ENCODE measurements at places on chromosomes 13 and 19.

- DNase-seq = no peak
Measured at GRCh38 chr13:37375071-37375470, 223.5 kb downstream of the POSTN start.

DNA sequence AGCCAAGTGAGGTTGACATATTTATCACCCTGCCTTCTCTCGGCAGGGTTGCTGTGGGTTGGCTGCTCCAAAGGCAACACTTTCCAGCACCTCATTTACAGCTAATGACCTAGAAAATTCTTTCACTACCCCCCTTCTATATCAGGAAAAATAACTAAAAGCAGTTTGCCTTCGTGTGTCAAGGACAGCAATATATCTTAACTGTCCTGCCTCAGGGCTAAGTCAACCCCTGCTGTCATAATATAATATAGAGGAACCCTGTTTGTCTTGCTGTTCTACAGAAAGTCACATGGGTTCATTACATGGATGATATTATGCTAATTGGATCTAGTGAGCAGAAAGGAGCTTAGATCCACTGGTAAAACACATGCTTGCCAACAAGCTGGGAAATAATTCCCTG, 28.1 kb upstream of the USP12 start:
- no peak for DNase-seq

DNA sequence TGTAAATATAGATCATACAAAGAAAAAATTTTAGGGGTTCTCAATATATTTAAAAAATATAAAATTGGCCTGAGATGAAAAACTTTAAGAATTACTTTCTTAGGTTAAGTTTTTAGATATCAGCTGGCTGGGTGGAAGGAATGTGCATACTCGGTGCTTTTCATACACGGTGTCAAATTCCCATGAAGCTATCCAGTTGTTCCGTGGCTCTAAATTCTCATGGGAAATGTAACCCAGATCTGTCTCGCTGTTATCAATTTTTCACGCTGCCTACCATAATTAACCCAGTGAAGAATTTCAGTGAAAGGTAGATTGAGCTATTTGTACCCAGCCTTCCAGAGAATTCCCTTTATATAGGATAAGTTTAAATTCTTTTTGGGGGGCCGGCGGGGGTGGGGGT, 11.6 kb upstream of the ZNF835 start:
- no peak for DNase-seq

DNA sequence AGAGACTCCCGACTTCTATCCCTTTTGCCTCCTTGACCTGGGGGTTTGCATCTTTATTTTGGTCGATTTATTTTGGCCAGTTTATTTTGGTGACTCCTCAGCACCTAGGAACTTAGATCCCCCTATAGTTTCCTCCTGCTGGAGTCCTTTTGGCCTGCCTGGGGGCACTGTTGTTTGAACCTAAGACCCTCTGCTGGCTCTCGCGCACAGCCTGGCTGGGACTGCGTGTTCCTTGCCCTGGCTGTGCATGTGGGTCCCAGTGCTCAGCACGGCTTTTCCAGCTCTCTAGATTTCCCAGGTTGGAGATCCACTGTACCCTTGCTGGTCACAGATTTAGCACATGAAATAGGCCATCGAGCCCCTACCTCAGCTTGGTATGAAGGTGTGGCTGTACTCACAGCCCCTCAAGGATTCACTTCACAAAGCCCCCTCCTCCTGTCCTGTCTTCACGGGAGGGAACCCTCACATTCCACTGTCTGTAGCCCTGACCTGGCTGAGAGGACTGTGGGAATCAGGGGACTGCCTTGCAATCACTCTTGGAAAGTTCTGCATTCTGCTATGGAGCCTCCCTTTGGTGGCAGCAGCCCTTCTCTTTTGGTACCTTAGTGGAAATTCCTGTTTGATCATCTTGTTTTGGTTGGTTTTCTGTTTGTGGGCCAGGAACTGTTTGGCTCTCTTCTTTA, 8.3 kb downstream of the UBAC2 start:
- no peak for DNase-seq

DNA sequence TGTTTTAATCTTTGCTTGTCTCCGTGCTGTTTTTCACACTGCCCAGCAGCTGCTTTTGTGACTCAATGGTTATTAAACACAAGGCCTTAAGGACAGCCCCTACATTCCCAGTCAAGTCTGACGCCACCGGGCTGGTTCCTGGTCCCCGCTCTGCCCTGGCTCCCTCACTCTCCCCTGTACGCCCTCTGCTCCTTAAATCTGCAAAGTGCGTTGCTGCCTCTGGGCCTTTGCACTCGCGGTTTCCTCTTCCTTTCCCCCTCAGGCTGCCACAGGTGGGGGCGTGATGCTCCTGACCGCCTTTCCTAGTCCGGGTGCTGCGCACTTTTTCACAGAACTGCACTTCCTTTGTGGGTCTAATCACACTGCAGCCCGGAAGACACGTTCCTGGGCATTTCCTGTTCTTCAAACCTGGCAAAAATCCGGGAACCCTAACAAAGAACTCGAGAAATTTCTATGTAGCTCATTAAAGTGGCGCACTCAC, 25.6 kb downstream of the NOSIP start:
- DNase-seq = no peak

- DNase-seq = no peak
Measured at GRCh38 chr19:42422092-42422900, 4.9 kb downstream of the LIPE start.
